ENCODE measurements at places on chromosomes 3 and 15. TPM values are rescaled to one million over a fixed set of nuclear protein-coding genes. Genes with fewer than 3 reads are reported as not detected.
A peak's percentile ranks its signal among the peaks of the same experiment; 100 is the strongest.

GRCh38 chr3:125024817-125025216 lies 31.0 kb downstream of the HEG1 start:
- H3K4me3 ChIP-seq, result no peak overlapping the region
- DNase-seq, result no peak
- peaks cover 27% of the 10 kb centered on the region for H3K36me3 ChIP-seq
- no peak overlapping the region for H3K27ac ChIP-seq
- no peaks in the 10 kb centered on the region for H3K27me3 ChIP-seq

DNA sequence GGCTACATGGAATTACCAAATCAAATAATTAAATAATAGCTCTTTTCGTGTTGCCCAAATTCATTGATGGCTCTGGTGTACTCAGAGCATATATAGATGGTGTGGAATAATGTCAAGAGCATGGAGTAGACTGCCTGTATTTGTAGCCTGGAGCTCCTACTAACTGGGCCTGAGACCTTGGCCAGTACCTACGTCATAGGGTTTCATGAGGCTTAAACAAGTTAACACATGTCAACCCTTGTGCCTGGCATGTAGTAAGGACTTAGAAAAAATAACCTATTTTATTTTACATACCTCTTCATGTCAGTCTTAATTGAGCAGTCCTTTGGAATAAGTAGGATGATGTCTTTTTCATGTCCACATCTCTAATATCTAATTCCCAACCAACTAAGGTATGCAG lies 223.7 kb upstream of the DPH6 start:
- no peak overlapping the region for H3K4me3 ChIP-seq
- no peak overlapping the region for H3K27ac ChIP-seq
- DNase-seq, result no peak
- no peaks in the 10 kb centered on the region for H3K36me3 ChIP-seq
- no peaks in the 10 kb centered on the region for H3K4me1 ChIP-seq

DNA sequence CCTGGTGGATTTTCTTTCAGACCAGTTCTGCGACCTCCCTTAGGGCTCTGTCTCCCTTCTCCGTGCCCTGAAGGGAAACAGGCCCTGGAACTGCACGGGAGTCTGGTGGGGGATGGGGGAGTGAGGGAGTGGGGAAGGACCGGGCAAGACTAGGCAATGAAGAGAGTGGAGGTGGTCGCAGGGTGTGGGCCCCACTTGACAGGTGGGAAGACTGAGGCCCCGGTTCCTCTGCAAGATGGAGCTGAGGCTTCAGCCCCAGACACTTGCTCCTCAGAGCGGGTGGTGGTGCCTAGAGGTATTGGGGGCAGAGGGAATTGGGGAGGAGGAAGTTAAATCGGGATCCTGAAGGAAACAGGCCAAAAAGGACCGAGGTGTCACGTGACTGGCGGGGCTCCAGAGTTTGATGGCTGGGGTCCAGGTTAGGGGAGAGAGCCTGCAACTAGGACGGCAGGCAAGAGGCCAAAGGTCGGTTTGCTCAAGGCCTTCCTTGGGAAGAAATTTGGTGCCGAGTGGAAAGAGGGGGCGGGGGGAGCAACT lies 597 bp upstream of the CAMK1 start:
- peak overlapping the region; percentile 79 for H3K4me3 ChIP-seq
- DNase-seq, result no peak
- peaks cover 16% of the 10 kb centered on the region for H3K36me3 ChIP-seq
- H3K27ac ChIP-seq, result peak overlapping the region; percentile 78

GRCh38 chr15:45254405-45254804 lies 2.4 kb downstream of the SLC28A2 start:
- no peaks in the 10 kb centered on the region for H3K4me1 ChIP-seq
- DNase-seq, result no peak
- H3K27ac ChIP-seq, result no peak overlapping the region
- H3K36me3 ChIP-seq, result no peaks in the 10 kb centered on the region
- H3K4me3 ChIP-seq, result no peak overlapping the region

DNA sequence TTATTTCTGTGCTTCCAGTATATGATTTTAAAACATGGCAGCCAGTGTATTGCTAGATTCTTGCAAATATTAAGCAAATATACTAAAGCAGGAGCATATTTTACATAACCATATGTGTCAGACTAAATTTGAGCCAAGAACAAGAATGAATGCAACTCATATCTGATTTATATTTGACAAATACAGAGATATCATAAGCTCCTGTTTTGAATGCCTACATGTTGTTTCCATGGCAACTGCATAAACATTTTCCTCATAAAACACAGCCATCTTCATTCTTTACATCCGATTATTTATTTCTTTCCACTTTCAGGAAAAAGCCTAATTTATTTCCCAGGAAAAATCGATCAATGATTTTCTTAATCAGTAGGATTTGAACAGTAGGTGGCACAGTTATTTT lies 172.2 kb upstream of the TSPAN3 start:
- H3K36me3 ChIP-seq, result peaks cover 2% of the 10 kb centered on the region
- H3K27ac ChIP-seq, result no peak overlapping the region
- H3K4me3 ChIP-seq, result no peak overlapping the region
- no peaks in the 10 kb centered on the region for H3K27me3 ChIP-seq
- peaks cover 4% of the 10 kb centered on the region for H3K4me1 ChIP-seq

GRCh38 chr15:41585127-41586047 lies 26.4 kb downstream of the TYRO3 start:
- H3K36me3 ChIP-seq, result no peaks in the 10 kb centered on the region
- peaks cover 6% of the 10 kb centered on the region for H3K4me1 ChIP-seq
- peaks cover 30% of the 10 kb centered on the region for H3K27me3 ChIP-seq
- H3K27ac ChIP-seq, result no peak overlapping the region
- peak; percentile 63 for DNase-seq

DNA sequence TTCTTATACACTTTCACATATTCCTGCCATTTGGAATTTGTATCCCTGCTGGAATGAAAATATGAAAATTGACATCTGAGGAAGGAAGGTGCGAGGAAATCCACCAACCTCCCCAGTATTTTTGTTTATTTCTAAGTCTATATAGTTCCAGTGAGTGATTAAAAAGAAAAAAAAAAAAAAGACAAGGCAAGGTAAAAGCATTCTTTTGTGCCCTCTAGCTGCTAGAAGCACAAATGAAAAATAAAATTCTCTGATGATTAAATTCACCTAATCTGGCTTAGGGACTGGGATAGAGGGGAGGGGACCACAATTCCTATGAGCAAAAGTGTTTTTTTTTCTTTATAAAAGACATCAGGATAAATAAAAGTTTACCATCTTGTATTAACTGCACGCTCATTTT lies 370.9 kb downstream of the NR2F2 start:
- H3K4me3 ChIP-seq, result no peak overlapping the region
- H3K36me3 ChIP-seq, result no peaks in the 10 kb centered on the region
- no peaks in the 10 kb centered on the region for H3K4me1 ChIP-seq
- no peak for DNase-seq
- H3K27me3 ChIP-seq, result no peaks in the 10 kb centered on the region

DNA sequence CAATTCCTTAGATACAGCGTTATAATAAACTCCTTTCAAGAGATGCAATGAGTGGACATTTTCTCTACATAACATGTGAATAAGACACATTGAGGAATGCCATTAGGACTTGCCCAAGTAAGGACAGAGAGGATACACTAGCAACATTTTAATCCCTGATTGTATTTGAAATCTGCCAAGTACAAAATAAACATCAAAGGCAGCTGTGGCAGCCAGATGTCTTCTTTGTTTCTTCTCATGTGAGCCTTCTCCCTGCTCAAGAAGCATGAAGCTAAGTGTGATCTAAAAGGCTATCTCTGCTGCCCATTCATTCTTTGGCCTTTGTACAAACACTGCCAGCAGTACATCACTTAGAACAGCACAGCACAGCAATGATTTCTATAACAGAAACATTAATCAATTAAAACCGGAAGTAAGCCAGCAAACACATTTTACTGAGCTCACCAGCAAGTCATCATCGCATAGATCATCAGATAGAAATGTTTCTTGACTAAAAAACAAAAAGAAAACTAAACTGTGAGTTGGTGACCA lies 364.0 kb downstream of the CNTN6 start:
- no peak overlapping the region for H3K27ac ChIP-seq
- no peak overlapping the region for H3K4me3 ChIP-seq
- DNase-seq, result no peak

DNA sequence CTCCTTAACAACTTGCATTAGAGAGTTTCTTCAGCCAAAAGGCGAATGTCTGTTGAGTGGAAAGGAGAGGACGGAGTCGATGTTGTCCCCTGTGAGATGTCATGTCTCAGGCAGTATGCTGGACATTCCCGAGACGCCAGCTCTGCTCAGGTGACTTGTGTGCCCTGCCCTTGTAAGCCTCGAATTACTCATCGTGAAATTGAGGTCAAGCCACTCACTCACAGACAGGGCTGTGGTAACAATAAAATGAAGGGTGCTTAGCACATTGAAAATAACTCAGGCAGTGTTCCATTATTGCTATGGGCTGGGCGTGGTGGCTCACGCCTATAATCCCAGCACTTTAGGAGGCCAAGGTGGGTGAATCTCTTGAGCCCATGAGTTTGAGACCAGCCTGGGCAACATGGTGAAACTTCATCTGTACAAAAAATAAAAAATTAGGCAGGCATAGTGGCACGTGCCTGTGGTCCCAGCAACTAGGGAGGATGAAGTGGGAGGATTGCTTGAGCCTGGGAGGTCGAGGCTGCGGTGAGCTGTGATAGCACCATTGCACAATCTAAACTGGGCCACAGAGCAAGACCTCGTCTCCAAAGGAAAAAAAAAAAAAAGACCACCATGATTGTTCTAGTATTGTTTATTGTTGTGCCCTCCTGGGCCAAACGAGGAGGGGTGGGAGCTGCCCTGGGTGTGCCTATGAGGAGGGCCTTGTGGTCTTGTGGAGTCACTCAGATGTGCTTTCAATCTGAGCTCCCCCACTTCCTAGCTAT lies 214.4 kb downstream of the THSD4 start:
- H3K27me3 ChIP-seq, result peaks cover 2% of the 10 kb centered on the region
- H3K4me1 ChIP-seq, result peaks cover 6% of the 10 kb centered on the region
- no peak overlapping the region for H3K27ac ChIP-seq
- H3K36me3 ChIP-seq, result no peaks in the 10 kb centered on the region
- no peak overlapping the region for H3K4me3 ChIP-seq

GRCh38 chr3:29826712-29827111 lies 545.8 kb downstream of the RBMS3 start:
- no peaks in the 10 kb centered on the region for H3K4me1 ChIP-seq
- no peak overlapping the region for H3K4me3 ChIP-seq

DNA sequence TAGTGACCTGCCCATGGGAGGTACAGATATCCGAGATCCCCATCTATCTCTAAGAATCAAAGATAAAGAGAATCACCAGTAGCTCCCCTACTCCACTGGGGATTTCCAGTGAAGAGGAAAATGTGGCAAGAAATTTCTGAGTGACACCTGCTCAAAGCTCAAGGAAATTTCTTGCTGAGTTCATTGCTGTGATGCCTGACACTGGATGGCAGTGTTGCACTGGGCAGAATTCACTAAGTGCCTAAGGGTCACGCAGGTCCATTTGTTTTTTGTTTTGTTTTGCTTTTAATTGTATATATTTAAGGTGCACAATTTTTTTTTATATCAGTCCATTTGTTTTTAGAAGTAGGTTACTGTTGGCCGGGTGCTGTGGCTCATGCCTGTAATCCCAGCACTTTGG lies 109.5 kb upstream of the KCNAB1 start:
- H3K4me1 ChIP-seq, result no peaks in the 10 kb centered on the region
- H3K4me3 ChIP-seq, result no peak overlapping the region
- no peak overlapping the region for H3K27ac ChIP-seq
- peaks cover 15% of the 10 kb centered on the region for H3K27me3 ChIP-seq

- H3K27ac ChIP-seq, result no peak overlapping the region
- no peak for DNase-seq
- peaks cover 14% of the 10 kb centered on the region for H3K27me3 ChIP-seq
Observed at GRCh38 chr3:187305881-187306280, 14.3 kb upstream of the MASP1 start.

- no peak overlapping the region for H3K27ac ChIP-seq
- peak; percentile 40 for DNase-seq
- H3K4me3 ChIP-seq, result no peak overlapping the region
- no peaks in the 10 kb centered on the region for H3K27me3 ChIP-seq
- H3K36me3 ChIP-seq, result peaks cover 10% of the 10 kb centered on the region
Observed at GRCh38 chr3:49004352-49005302, 2.6 kb upstream of the WDR6 start.

GRCh38 chr3:131602011-131602779 lies 99.4 kb upstream of the MRPL3 start:
- H3K27me3 ChIP-seq, result peaks cover 27% of the 10 kb centered on the region
- DNase-seq, result no peak
- H3K4me3 ChIP-seq, result no peak overlapping the region
- no peaks in the 10 kb centered on the region for H3K36me3 ChIP-seq
- H3K4me1 ChIP-seq, result no peaks in the 10 kb centered on the region

DNA sequence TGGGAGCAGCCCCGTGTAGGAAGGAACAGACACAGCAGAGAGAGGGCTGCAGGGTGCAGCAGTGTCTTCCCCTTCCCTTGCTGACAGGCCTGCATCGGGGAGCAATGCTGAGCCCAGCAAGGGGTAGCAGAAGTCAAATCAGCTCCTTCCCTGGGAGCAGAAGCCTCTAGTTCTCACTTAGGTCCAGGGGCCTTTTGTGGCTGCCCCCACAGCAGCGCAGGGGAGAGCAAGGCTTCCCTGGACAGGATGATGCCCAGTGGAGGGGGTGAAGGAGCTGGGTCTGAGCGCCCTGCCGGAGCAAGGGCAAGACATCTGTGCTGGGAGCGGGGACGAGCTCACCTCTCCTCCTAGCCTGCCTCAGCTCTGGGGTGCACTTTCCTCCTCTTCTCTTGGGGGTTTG lies 827 bp downstream of the PLCB2 start:
- DNase-seq, result peak; percentile 45
- peaks cover 7% of the 10 kb centered on the region for H3K36me3 ChIP-seq
- peak overlapping the region; percentile 78 for H3K27ac ChIP-seq
- no peaks in the 10 kb centered on the region for H3K27me3 ChIP-seq
- peaks cover 31% of the 10 kb centered on the region for H3K4me1 ChIP-seq

DNA sequence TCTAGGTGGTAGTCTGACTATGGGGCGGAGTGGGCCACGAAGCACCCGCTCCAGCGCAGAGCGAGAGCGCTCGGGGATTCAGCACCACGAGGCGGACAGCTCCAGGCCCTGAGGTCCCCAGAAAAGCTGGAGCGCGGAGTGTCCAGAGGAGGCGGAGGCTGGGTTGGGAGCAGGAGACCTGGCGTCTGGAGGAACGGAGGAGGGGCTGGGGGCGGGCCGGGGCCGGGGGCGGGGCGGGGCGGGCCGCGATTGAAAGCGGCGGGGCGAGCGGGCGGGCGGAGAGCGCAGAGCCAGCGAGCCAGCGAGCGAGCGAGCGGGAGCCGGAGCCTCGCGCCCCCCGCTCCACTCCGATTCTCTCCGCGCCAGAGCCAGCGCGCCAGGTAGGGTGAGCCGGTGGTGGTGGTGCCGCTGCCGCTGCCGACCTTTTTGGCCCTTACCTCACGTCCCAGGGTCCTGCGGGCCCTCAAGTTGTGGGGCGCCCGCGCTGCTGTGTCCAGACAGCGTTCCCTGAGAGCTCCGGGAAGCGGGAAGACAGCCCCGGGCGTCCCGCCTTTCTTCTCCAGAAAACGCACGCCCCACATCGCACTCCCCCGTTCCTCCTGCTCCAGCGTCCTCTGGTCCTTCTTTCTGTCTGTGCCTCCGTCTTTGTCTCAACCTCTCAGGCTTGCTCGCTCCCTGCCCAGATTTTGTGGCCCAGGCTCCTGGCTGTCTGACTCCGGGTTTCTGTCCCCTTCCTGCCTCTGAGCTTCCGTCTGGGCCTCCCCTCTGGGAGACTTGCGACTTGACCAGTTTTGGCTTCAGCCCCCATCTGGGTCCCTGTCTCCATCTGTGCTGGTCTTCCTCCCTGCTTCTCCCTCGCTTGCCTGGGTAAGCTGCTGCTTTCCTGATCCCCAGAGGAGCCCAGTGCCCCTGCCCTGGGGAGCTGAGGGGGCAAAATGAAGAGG lies at the start of gene GRM2:
TSS of gene GRM2 (plus strand) at position 281 of the 944 bp plus-strand sequence. CDS start 1,916 bp downstream, outside the sequence.
- peaks cover 16% of the 10 kb centered on the region for H3K4me1 ChIP-seq
- H3K27me3 ChIP-seq, result no peaks in the 10 kb centered on the region
- peak; percentile 66 for DNase-seq
- H3K4me3 ChIP-seq, result no peak within 1 kb of the TSS
- no peak within 1 kb of the TSS for H3K27ac ChIP-seq

The FAIM gene
- total RNA-seq, result 2.6 TPM

The IQCF5 gene
- total RNA-seq, result not detected

The SLC12A8 gene
- 0.39 TPM for total RNA-seq

The MTMR10 gene
- 10.1 TPM for total RNA-seq

The PPP1R14D gene
- not detected for total RNA-seq
